ENCODE measurements at places on chromosomes 2 and 18. TPM values are rescaled to one million over a fixed set of nuclear protein-coding genes. Genes with fewer than 3 reads are reported as not detected.

The TOGARAM2 gene
- not detected for total RNA-seq

DNA sequence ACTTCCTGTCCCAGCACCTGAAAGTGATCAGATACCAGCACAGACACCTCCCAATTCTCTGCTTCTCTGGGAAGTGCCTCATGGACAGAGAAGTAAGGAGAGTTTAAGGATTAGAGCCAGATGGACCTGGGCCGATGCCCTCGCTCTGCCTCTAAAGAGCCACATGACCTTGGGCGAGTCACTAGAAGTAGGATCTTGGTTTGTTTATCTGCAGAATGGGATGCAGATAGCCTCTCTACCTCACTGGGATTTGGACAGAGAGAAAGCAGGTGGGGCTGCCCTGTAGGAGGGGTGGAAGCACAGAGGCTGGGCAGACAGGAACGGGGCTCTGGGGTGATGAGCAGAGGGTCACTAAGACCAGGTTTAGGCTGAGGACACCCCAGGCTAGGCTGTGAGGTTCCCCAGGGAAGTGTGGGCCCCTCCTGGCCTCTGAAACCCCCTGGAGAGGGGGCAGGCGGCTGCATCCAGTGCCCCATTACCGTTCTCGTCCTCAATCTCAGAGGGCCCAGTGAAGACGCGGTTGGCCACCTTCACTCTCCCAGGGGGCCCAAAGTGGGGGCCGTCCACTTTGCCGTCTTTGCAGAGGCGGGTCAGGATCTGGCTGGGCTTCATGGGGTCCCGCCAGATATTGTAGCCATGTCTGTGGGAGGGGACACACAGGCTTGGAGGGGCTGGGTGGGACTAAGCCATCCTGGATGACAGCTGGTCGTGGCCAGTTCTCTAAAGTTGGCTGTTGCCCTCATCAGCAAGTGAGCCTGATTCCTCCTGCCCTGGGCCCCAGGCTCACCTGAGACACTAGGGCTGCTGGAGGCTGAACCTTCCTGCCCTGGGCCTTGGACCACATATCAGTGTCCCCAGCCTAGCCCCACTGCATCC, 13.3 kb downstream of the OTOF start:
- H3K27me3 ChIP-seq = peaks cover 3% of the 10 kb centered on the region
- H3K36me3 ChIP-seq = no peaks in the 10 kb centered on the region
- H3K27ac ChIP-seq = no peak overlapping the region
- DNase-seq = no peak
- H3K4me1 ChIP-seq = peaks cover 5% of the 10 kb centered on the region

GRCh38 chr2:29477186-29477585, 362.0 kb downstream of the CLIP4 start:
- H3K36me3 ChIP-seq = peaks cover 6% of the 10 kb centered on the region
- no peak for DNase-seq
- H3K27me3 ChIP-seq = peaks cover 3% of the 10 kb centered on the region
- no peak overlapping the region for H3K27ac ChIP-seq
- peaks cover 9% of the 10 kb centered on the region for H3K4me1 ChIP-seq

The TSGA10 gene
- 3.8 TPM for total RNA-seq

GRCh38 chr2:235793163-235793752, 299.4 kb downstream of the AGAP1 start:
- H3K27me3 ChIP-seq = peaks cover 3% of the 10 kb centered on the region
- no peak overlapping the region for H3K4me3 ChIP-seq
- no peak overlapping the region for H3K27ac ChIP-seq
- H3K36me3 ChIP-seq = no peaks in the 10 kb centered on the region
- DNase-seq = no peak

GRCh38 chr2:162591403-162592083, 247.0 kb downstream of the KCNH7 start:
- peaks cover 6% of the 10 kb centered on the region for H3K36me3 ChIP-seq
- H3K27me3 ChIP-seq = no peaks in the 10 kb centered on the region
- no peak for DNase-seq
- H3K4me3 ChIP-seq = no peak overlapping the region

GRCh38 chr2:44135771-44136170, 32.9 kb upstream of the PPM1B start:
- no peaks in the 10 kb centered on the region for H3K36me3 ChIP-seq
- H3K4me3 ChIP-seq = no peak overlapping the region

The CFAP221 gene
- total RNA-seq = 0.34 TPM

The SFTPB gene
- total RNA-seq = not detected

The DNAJC10 gene
- 63.0 TPM for total RNA-seq

- no peaks in the 10 kb centered on the region for H3K36me3 ChIP-seq
- DNase-seq = no peak
- H3K4me3 ChIP-seq = no peak overlapping the region
Observed at GRCh38 chr2:100520224-100520623, 42.6 kb upstream of the PDCL3 start.

- H3K36me3 ChIP-seq = no peaks in the 10 kb centered on the region
- peak overlapping the region; percentile 19 for H3K27ac ChIP-seq
- peak overlapping the region; percentile 26 for H3K4me3 ChIP-seq
- no peak for DNase-seq
- H3K4me1 ChIP-seq = peaks cover 29% of the 10 kb centered on the region
- peaks cover 2% of the 10 kb centered on the region for H3K27me3 ChIP-seq
Observed at GRCh38 chr2:145066151-145066661, 546.3 kb upstream of the ZEB2 start.

GRCh38 chr2:136356125-136357006, 238.4 kb upstream of the CXCR4 start:
- no peak for DNase-seq
- H3K27ac ChIP-seq = peak overlapping the region; percentile 87
- H3K27me3 ChIP-seq = peaks cover 12% of the 10 kb centered on the region
- H3K36me3 ChIP-seq = no peaks in the 10 kb centered on the region
- peak overlapping the region; percentile 46 for H3K4me3 ChIP-seq

GRCh38 chr18:37393945-37394609, 171.5 kb downstream of the CELF4 start:
- H3K36me3 ChIP-seq = peaks cover 6% of the 10 kb centered on the region
- H3K4me1 ChIP-seq = peaks cover 39% of the 10 kb centered on the region
- peak overlapping the region; percentile 97 for H3K27ac ChIP-seq
- peak overlapping the region; percentile 76 for H3K4me3 ChIP-seq
- H3K27me3 ChIP-seq = peaks cover 22% of the 10 kb centered on the region

The SLC38A11 gene
- total RNA-seq = not detected

DNA sequence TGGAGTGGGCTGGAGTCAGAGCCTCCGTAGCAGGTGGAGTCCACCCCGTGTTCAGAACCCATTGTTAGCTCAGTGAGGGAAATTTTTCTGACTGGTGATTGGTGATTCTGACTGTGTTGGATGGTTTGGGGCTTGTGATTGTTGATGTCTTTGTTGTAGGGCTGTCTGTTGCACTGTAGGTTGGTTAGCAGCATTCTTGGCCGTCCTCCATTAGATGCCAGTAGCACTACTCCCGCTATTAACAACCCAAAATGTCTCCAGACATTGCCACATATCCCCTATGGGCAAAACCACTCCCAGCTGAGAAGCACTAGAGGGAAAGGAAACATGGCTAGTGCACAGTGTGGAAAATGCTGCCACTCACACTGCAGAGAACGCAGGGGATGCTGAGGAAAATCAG, 51.7 kb downstream of the ARMC9 start:
- no peaks in the 10 kb centered on the region for H3K36me3 ChIP-seq
- no peak for DNase-seq
- peaks cover 2% of the 10 kb centered on the region for H3K27me3 ChIP-seq
- H3K4me1 ChIP-seq = no peaks in the 10 kb centered on the region
- H3K4me3 ChIP-seq = no peak overlapping the region
- H3K27ac ChIP-seq = no peak overlapping the region

The DIPK1C gene
- not detected for total RNA-seq

DNA sequence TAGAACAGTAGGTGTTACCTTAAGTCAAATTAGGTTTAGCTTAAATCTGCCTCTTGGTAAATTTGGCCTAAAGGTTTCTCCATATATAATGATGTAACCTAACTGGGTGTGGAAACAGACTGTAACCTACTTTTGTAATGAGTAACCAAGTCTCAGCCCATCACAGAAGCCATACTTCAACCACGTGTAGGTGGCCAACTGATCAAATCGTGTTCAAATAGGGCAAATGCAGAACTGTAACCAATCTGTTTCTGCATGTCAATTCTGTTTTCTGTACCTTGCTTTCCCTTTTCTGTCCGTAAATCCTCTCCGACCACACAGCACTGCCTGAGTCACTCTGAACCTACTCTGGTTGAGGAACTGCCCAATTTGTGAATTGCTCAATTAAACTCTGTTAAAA, 34.0 kb upstream of the PLA2R1 start:
- no peak overlapping the region for H3K4me3 ChIP-seq
- H3K27ac ChIP-seq = no peak overlapping the region
- no peak for DNase-seq
- H3K27me3 ChIP-seq = no peaks in the 10 kb centered on the region
- peaks cover 16% of the 10 kb centered on the region for H3K36me3 ChIP-seq
- no peaks in the 10 kb centered on the region for H3K4me1 ChIP-seq

The CNTNAP5 gene
- 22.0 TPM for total RNA-seq

GRCh38 chr18:63603772-63604171, 16.6 kb downstream of the SERPINB13 start:
- no peaks in the 10 kb centered on the region for H3K27me3 ChIP-seq
- no peak overlapping the region for H3K27ac ChIP-seq
- no peaks in the 10 kb centered on the region for H3K4me1 ChIP-seq
- no peak for DNase-seq

The ALPI gene
- not detected for total RNA-seq

DNA sequence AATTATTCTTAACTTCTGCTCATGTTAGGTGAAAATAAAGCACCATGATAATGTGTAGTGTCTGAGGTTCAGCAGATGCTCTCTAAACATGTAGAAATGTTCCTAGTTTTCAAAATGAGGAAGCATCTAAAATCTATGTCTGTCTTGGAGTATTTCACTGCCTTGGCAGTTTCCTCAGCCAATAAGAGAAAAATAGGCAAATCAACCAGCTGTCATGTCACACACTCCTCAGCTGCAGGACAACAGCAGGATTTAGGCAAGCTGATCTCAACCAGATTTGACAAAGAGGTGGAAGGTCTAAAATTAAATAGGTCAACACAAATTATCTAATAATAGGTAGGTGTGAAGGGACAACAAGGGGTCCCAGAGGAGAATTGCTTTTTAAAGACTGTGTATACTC, 164.1 kb upstream of the BOD1L2 start:
- DNase-seq = no peak
- peaks cover 5% of the 10 kb centered on the region for H3K36me3 ChIP-seq
- peak overlapping the region; percentile 31 for H3K4me3 ChIP-seq
- H3K27ac ChIP-seq = peak overlapping the region; percentile 92
- peaks cover 3% of the 10 kb centered on the region for H3K27me3 ChIP-seq

DNA sequence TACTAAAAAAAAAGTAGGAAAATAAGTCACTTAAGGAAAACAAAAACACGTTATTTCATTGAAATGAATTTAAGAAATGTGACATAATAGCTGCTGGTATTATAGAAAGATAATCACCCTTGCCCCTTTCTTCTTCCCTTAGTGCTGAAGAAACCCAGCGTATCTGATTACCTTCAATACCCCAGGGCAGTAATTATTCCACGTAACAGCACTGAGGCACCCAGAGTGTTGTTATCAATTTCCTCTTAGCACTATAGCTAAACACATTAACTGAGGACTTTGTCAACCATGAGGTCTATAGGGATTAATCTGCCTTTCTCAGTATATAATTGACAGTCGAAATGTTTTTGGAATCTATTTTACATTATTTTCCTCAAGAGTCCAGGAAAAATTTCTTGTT, 180.0 kb upstream of the NXPH2 start:
- peaks cover 7% of the 10 kb centered on the region for H3K4me1 ChIP-seq
- no peak overlapping the region for H3K4me3 ChIP-seq
- H3K27me3 ChIP-seq = peaks cover 3% of the 10 kb centered on the region
- H3K36me3 ChIP-seq = peaks cover 3% of the 10 kb centered on the region
- DNase-seq = no peak
- H3K27ac ChIP-seq = no peak overlapping the region

- H3K27me3 ChIP-seq = peaks cover 2% of the 10 kb centered on the region
- no peaks in the 10 kb centered on the region for H3K36me3 ChIP-seq
- no peak overlapping the region for H3K27ac ChIP-seq
- no peak for DNase-seq
- no peaks in the 10 kb centered on the region for H3K4me1 ChIP-seq
- H3K4me3 ChIP-seq = no peak overlapping the region
Observed at GRCh38 chr2:234092344-234092743, 41.8 kb downstream of the SPP2 start.

DNA sequence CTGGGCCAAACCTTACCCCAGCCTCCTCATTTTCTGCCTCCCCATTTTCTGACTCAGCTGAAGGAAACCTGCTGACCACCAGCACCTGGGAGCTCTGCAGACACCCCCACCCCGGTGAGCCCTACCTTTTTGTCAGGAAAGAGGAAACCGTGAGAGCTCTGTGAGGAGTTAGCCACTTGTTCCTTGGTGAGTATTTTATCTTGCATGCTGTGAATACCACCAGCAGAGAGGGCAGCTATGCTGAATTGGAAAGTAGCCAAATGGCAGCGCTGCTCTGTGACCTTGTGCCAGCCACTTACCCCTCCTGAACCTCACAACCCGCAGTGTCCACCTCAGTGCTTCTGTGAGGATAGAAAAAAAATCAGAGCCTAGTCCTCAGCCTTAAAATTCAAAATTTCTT, 2.5 kb downstream of the MPPE1 start:
- no peak for DNase-seq
- peaks cover 4% of the 10 kb centered on the region for H3K36me3 ChIP-seq
- H3K4me1 ChIP-seq = peaks cover 2% of the 10 kb centered on the region
- H3K27ac ChIP-seq = no peak overlapping the region
- H3K4me3 ChIP-seq = no peak overlapping the region

GRCh38 chr2:148646231-148646559, 1.6 kb downstream of the EPC2 start:
- peak overlapping the region; percentile 97 for H3K4me3 ChIP-seq
- H3K36me3 ChIP-seq = no peaks in the 10 kb centered on the region
- peak overlapping the region; percentile 87 for H3K27ac ChIP-seq

DNA sequence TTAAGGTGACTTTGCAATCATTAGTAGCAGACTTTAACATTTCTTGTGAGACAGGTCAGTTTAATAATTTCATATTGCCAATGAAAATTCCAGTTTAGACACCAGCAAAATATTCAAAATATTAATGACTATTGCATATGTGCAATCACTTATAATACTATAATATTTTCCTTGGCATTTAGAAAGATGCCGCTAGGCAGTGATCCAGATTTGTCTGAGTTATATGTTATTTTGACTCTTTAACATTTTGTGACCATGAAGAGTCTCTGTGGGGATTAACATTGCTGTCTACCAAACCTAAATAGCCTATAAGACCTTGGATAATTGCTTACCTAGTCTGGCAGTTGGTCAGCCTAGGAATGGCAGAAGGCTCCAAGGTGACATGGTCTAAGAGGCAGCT, 389.6 kb downstream of the THSD7B start:
- no peak for DNase-seq
- peaks cover 2% of the 10 kb centered on the region for H3K27me3 ChIP-seq
- no peaks in the 10 kb centered on the region for H3K36me3 ChIP-seq
- H3K4me3 ChIP-seq = peak overlapping the region; percentile 58
- peak overlapping the region; percentile 35 for H3K27ac ChIP-seq

The MZT2B gene
- total RNA-seq = 172 TPM

The STPG4 gene
- total RNA-seq = 1.3 TPM

DNA sequence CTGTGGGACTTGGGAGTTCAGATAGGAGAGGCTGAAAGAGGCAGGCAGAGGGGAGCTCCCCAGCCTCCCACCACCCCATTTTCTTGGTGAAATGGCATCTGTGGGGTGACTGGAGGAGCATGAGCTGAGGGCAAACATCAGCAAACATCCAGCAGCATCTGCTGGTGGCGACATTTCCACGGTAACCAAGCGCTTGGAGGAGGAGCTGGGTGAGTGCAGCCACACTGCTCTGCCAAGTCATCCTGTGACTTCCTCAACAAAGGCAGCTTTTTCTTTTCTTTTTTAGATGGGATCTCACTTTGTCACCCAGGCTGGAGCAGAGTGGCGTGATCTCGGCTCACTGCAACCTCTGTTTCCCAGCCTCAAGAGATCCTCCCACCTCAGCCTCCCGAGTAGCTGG, 5.6 kb downstream of the TXNL4A start:
- H3K27me3 ChIP-seq = no peaks in the 10 kb centered on the region
- peaks cover 5% of the 10 kb centered on the region for H3K36me3 ChIP-seq
- no peak overlapping the region for H3K27ac ChIP-seq
- no peak overlapping the region for H3K4me3 ChIP-seq
- peaks cover 18% of the 10 kb centered on the region for H3K4me1 ChIP-seq
- DNase-seq = no peak
